Fibroblast of pulmonary artery (primary cell): ENCODE measurements at places on chromosomes 12 and 14.

GRCh38 chr14:75972801-75973421 is 8.9 kb downstream of the TGFB3 start:
- DNase-seq = no peak

- no peak for DNase-seq
Observed at GRCh38 chr12:16399101-16399500, 51.7 kb downstream of the MGST1 start.

DNA sequence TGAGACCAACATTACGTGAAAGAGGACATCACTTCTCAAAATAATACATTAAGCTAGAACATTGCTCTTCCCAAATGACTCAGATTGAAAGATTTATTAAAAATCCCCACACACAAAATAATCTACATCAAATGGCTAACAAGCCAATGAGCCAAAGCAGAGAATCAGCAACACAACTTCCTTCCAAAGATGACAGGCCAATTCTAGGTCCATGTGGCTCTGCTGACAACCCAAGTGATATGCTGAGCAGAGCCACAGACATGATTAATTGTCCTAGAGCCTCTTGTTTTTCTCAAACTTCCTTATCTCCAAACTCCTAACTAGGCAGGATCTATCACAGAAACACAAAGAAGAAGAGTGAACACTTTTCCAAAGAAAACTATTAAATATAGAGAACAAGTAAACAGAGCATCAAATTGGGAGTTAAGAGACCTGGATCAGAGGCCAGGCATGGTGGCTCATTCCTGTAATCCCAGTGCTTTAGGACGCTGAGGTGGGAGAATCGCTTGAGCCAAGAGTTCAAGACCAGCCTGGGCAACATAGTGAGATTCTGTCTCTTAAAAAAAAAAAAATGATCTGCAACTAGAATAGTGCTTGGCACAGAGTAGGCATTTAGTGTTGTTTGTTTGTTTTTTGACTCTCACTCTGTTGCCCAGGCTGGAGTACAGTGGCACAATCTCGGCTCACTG is 38.5 kb downstream of the SENP1 start:
- DNase-seq = no peak

GRCh38 chr12:28527631-28528249 is 337.5 kb downstream of the CCDC91 start:
- DNase-seq = no peak

GRCh38 chr14:58656671-58657411 is 19.1 kb downstream of the DACT1 start:
- no peak for DNase-seq

DNA sequence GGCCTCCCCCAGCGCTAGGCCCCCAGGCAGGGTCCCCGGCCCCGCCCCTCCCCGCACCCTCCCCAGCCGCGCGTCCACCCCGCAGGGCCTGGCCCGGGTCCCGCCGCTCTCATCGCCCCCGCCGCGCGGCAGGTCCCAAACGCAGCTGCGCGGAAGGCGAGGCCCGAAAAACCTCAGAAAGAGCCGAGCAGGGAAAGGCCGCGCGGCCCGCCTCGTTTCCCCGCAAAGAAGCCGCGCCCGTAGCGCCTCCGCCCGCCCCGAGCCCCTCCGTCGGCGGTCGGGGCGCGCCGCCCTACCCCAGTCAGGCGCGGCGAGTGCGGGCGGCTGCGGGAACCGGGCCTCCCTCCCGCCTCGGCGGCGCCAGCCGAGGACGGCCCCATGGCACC is 324 bp downstream of the POLE start:
- no peak for DNase-seq
